Activated CD4-positive, CD25-positive, alpha-beta regulatory T cell treated with anti-CD3 and anti-CD28 coated beads, Interleukin-2, amount 50 U/mL, for 72 hours (primary cell): ENCODE measurements at places on chromosomes 16 and 17.

DNA sequence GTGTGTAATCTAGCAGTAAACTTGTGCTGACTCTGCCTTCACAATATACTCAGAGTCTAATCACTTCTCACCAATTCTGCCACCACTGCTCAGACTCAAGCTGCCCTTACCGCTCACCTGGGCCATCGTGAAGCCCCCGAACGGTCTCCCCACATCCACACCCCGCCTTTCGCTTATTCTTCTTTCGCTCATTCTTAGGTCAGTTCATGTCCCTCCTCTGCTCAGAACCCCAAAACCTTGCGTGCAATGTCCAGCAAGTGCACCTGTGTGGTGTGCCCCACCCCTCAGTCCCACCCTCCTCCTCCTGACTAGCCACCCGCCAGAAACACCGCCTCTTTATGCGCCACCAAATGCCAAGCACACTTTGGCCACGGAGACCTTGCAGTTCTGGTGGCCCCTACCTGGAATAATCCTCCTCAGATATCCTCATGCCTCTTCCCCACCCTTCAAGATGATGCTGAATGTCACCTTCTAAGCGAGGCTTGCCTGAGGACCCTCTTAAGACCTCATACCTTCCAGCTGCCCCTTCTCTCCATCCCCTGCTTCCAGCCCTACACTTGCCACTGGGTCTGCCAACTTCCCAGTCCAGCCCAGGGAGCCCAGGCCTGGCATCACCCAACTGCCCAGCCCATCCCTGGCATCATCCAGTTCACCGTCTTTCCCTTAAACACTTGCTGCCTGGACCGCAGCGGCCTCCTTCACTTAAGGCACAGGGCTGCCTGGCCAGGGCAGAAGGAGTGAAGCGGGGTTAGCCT lies 34.3 kb upstream of the RBFOX3 start:
- no peak for DNase-seq

- no peak for DNase-seq
Observed at GRCh38 chr17:81858967-81859905, 1.1 kb downstream of the P4HB start.

DNA sequence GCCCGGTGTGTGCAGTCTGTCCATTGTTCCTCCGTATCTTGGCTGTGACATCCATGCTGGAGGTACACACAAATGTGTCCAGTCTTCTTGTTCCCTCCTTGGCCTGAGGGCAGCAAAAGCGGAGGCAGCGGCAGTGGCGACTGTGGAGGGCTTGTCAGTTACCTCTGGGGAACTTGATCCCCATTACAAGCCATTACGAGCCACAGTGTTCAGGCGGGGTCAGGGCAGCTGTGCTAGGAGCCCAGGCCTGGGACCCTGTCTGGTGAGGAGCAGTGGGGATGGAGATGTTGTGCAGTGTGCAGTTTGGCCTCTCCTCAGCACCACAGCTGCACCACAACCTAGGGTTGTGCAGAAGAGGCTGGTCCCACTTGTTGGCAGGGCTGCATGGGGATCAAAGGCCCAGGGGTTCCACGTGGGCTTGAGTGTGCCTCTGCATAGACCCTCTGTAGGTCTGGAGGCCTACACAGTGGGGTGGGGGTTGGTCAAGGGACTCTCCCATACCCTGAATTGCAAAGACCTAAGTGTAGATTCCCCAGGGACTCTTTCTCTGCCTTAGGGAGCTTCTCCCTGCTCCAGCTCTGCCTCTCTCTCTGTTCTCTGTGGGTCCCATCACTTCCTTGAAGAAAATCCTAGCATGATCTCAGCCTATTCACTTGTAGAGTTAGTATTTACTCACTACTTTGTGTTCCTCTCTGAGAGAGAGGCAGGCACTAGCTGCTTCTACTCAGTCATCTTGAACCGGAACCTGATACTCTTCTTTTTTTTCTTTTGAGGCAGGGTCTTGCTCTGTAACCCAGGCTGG lies 58.8 kb downstream of the SLFN11 start:
- DNase-seq = no peak

GRCh38 chr16:65497571-65497970 lies 375.7 kb upstream of the CDH11 start:
- no peak for DNase-seq

DNA sequence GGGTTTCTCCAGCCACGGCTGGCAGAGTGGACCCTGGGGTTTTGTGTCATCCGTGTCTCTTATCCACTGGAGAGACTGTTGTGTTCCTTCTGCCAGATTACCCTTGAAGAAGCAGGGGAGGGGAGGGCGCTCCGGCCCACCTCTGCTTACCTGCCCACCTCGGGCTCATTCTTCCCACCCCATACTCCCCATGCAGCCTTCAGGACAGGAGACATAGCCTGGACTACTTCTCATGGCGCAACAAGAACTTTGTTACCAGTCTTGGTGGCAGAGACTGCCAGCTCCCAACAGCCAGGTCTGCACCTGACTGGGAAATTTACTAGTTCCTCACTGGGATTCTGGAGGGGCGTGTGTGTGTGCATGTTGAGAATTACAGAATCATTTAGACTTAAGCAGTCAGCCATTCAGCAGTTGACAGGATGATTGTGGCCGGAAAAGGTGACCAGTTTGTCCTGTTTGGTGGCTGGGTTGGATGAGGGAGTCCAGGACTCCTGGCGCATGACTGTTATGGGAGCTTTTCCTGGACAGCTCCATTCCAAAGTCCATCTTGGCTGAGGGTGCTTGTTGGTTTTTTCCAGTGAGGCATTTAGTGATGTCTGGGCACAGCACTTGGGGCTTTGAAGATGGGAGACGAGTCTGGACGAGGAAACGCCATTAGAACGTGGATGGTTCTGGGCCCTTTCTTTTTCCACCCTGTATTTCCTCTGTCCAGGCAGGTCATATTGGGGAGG lies 8.7 kb downstream of the GSE1 start:
- no peak for DNase-seq

GRCh38 chr16:50166511-50167500 lies 13.7 kb downstream of the TENT4B start:
- DNase-seq = no peak

DNA sequence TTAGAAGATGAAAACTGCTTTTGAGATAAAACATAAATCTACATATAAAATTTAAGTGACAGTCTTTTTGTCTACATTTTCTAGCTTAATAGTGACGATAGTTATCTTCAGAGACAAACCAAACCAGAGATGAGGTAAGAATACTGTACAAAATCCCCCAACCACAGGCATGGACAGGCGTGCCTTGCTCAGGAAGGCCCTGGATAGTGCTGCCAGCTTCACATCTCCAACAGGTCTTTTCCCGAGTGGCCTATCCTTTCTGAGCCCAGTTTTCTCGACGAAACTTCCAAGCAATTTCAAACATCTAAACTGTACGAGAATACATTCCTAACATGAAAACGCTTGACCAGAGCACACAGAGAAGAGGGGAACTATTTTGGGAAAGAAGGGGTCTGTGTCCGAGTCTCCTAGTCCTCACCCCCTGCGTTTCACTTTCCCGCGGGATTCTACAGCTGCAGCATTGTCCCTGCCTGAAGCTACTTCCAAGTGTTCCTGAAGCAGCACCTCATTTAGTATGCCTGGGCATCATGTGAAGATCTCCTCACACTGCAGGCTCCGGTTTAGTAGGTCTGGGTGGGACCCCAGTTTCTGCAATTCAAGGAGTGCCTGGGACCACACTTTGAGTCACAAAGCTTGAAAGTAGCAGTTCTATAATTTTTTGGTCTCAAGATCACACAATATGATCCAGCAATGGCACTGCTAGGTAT lies 37.8 kb downstream of the GNA13 start:
- no peak for DNase-seq
